ENCODE measurements at places on chromosomes 3 and 15.

DNA sequence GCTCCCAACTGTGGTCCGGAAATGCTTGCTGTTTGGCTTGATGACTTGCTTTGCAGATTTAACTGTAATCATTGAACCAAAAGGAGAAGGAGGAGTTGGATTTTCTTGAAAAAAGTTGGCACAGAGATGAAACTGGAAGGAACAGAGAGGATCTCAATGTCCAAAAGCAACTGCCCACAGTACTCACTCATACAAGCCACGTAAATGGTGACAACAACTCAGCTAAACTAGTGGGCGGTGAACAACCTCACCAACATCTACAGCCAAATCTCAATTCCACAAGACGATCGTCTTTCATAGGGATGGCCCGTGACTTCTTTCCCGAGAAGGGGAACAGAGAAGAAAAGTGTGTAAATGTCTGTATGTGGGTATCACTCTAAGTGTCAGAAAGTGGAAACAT, 48.1 kb downstream of the MYO5C start:
- no peak for DNase-seq

DNA sequence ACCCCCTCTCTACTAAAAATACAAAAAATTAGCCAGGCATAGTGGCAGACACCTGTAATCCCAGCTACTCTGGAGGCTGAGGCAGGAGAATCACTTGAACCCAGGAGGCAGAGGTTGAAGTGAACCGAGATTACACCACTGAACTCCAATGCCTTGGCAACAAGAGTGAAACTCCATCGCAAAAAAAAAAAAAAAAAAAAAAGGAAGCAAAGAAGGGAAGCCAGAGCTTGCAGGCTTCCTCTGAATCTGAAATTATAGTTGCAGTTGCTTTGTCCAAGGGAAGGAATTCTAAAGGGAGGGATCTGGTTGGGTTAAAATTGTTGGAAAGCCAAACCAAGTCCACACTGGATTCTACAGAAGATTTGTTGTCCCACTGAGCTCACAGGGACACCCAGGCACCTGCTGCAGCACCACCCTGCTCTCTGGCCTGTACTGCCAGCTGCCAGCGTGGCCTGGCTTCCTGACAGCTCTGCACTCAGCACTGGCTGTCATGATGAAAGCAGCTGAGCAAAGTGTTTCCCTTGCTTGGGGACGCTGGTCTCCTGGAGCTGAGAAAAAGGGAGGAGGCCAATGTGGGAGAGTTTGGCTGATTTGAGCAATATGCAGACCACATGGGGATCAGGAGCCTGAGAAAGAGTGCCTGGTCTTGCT, 88.8 kb upstream of the HES1 start:
- DNase-seq, result peak; percentile 93

GRCh38 chr3:13344663-13345062, 75.5 kb downstream of the NUP210 start:
- DNase-seq, result no peak

GRCh38 chr3:139252719-139253118, 91.1 kb upstream of the MRPS22 start:
- no peak for DNase-seq

GRCh38 chr15:48411971-48412591, 80.9 kb downstream of the DUT start:
- DNase-seq, result no peak

DNA sequence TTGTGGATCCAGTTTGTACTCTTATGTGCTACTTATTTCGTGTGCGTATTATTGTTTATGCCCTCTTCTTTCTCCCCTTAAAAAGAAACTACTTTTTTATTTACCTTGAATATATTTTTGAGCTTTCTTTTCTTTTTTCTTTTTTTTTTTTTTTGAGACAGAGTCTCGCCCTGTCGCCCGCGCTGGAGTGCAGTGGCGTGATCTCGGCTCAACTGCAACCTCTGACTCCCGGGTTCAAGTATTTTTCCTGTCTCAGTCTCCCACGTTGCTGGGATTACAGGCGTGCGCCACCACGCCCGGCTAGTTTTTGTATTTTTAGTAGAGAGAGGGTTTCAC, 1.5 kb downstream of the SLC25A38 start:
- DNase-seq, result no peak

DNA sequence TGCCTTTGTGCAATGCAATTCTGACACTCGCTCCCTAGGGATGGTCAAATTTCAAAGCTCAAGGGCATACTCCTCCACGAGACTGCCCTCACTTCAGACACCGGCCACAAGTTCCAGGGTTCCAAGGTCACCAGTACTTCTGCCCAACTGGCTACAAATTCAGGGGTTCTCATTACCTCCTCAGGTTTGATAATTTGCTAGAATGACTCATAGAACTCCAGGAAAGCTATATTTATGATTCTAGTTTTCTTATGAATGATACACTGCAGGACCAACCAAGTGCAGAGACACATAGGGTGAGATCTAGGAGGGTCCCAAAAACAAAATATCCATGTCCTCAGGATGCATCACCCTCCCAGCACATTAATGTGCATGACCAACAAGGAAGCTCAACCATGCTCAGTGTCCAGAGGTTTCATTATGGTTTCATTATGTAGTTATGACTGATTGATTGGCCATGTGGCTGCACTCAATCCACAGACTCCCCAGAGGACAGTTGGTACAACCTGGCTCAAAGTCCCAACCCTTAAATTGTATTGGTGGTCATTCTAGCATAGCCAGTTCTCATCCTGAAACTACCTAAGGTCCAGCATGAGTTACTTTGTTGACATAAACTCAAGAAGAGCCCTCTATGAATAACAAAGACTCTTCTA, 170.4 kb upstream of the LRRN1 start:
- no peak for DNase-seq

Measured in muscle of leg (tissue), 16 donors.